Mammary epithelial cell (primary cell): ENCODE measurements at places on chromosomes 12 and 14.

GRCh38 chr12:6697584-6698351 lies 2.8 kb downstream of the PIANP start:
- peak; percentile 48 for DNase-seq

GRCh38 chr12:89389755-89390661 lies 37.7 kb upstream of the DUSP6 start:
- no peak for DNase-seq

GRCh38 chr12:132359551-132359950 lies 30.2 kb upstream of the GALNT9 start:
- DNase-seq, result no peak

- DNase-seq, result no peak
Observed at GRCh38 chr14:102295270-102295669, 9.7 kb downstream of the MOK start.

- no peak for DNase-seq
Observed at GRCh38 chr12:1747609-1748008, 56.7 kb downstream of the ADIPOR2 start.
